ENCODE measurements at places on chromosomes 1 and 21.
A peak's percentile ranks its signal among the peaks of the same experiment; 100 is the strongest.

DNA sequence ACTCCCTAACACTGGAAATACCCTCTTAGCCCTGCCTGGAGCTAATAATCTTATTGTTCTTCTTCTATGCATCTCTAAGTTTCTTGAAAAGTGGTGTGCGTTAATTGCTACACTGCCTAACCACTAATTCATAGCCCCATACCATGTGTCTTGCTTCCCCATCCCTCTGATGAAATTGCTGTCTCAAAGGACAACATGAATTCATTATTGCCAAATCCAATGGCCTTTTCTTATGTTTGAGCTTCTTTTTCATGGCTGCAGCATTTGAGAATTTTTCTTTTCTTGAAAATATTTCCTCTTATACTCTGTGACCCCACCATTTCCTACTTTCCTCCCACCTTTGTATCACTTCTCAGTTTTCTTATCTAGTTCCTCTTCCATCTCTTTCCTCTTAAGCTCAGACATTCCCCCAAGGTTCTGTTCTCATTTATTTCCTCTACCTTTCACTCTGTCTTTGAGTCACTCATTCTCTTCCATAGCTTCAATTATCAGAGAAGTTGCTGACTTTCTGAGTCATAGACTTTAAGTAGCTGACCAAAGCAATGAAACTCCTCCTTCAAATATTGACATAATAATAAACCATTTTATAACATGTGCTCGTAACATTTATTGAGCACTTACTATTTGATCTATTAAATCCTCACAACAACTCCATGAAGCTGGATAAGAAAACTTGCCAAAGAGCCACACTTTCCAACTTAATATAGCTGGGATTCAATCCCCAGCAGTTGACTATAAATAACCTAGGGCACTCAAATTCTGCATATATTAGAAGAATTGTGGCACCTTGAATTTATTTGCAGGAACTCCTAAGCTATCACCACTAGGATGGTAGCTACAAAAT lies 35.5 kb upstream of the ATP6V1G3 start:
- peak; percentile 31 for DNase-seq

GRCh38 chr1:209704584-209704983 lies at the start of gene HSD11B1:
TSS of gene HSD11B1 (plus strand) at chr1:209704846. CDS start at chr1:209704943, 97 bp downstream.
- no peak for DNase-seq

DNA sequence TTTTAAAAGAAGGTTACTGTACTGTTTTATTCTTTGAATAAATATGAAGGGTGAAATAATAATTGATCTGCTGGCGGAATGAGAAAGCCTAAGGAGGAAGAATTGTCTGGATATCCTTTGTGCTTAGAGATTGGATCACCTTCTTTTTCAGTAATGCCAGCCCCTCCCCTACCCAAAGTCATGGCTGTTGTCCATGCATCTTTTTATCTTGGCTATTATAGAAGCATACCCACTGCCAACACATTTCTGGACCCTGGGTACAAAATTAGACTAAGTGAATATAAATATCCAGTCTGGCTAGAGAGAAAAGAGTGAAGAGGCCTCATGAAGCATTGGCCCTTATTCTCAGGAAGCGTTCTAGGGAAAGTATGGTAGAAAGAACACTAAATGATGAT lies 28.1 kb downstream of the AK4 start:
- no peak for DNase-seq

GRCh38 chr1:207848234-207848633 lies 62.7 kb downstream of the CD34 start:
- DNase-seq, result peak; percentile 95

DNA sequence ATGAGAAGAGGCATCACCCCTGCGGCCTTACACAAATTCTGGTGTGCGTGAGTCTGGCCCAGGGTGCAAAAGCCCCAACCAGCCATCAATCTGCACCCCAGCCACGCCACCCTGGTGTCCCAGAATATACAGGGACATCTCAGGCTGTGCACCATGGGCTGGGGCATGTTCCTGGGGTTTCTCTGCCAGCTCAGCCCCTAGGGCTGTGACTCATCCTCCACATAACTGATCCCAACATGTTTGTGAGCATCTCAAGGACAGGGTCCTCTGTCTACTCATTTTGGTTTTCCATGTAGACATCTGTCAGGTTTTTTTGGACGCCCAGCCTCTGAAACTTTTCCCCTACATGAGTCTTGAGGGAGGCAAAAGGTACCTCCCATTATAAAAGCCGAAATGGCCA lies 511 bp downstream of the ZNF683 start:
- DNase-seq, result peak; percentile 55

DNA sequence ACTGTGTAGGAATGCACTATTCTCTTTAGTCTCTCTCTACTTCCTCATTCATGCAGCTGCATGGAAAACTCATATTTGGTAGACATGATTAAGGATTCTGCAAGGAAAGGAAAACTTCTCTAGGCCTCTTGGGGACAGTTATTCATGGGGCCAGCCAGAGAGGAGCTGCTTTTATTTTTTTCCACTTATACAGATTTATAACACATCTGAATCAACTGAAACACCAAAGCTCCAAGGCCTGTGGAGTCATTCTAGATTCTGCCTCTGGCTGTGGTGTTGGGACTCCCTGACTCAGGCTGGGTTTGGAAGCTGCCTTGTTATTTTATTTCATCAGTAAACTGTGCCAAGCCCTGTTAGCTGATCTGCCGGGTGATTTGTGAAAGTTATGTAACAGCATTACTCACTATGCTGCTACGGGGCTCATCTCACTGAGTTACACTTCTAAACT lies 83.9 kb upstream of the EDEM3 start:
- peak; percentile 92 for DNase-seq

DNA sequence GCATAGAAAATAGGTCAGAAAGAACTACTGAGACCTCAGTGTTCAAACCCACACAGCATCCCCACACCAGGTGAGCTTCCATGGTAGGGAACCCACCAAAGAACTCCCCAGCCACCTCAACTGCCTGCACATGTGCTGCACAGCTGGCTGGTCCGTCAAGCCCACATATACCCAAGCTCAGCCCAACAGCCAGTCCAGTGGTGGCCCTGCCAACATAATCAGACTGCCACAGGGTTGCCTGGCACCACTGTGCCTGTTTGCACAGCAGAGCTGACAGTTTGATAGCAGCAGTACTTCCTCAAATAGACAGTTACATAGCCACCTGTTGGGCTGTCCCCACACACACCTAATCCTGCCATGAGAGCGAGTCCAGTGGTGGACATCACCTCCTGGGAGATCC lies 283.3 kb upstream of the PRMT6 start:
- DNase-seq, result no peak

DNA sequence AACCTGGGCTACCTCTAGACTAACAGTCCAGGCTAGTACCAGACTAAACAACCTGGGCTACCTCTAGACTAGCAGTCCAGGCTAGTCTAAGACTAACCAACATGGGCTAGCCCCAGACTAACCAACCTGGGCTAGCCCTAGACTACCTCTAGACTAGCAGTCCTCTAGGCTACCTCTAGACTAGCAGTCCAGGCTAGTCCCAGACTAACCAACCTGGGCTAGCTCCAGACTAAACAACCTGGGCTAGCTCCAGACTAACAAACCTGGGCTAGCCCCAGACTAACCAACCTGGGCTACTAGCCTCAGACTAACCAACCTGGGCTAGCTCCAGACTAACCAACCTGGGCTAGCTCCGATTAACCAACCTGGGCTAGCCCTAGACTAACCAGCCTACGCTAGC lies 2.0 kb downstream of the TFF2 start:
- DNase-seq, result no peak

DNA sequence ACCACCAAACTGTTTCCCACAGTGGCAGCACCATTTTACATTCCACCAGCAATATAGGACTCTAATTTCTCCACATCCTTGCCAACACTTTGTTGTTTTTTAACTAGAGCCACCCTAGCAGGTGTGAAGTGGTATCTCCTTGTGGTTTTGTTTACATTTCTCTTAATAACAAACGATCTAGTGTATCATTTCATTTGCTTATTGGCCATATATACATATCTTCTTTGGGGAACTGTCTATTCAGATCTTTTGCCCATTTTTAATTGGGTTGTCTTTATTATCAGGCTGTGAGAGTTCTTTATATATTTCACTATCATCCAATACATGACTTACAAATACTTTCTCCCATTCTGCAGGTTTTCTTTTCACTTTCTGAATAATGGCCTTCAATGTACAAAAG lies 18.0 kb downstream of the TRIM33 start:
- DNase-seq, result no peak

All from HT1080 (cell line).